Daoy (cell line): ENCODE measurements at places on chromosomes 4 and X. TPM values are rescaled to one million over a fixed set of nuclear protein-coding genes. Genes with fewer than 3 reads are reported as not detected.

DNA sequence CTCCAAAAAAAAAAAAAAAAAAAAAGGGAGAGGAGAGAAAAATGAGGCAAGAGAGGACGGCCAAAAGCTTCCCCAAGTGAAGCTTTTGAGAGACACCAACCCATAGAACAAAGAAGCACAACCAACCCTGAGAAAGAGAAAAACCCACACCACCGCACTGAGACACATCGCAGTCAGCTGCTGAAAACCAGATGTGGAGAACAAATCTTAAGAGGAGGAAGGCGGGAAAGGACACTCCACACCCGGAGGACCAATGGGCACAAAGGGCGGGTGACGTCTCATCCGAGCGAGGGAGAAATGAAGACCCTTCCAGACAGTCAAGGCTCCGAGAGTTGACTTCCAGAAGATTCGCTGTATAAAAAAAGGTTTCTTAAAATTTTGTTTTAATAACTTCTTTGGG, 112.1 kb downstream of the AFAP1 start:
- DNase-seq: no peak

GRCh38 chrX:71215338-71215912, 7.6 kb upstream of the GJB1 start:
- no peak for DNase-seq

DNA sequence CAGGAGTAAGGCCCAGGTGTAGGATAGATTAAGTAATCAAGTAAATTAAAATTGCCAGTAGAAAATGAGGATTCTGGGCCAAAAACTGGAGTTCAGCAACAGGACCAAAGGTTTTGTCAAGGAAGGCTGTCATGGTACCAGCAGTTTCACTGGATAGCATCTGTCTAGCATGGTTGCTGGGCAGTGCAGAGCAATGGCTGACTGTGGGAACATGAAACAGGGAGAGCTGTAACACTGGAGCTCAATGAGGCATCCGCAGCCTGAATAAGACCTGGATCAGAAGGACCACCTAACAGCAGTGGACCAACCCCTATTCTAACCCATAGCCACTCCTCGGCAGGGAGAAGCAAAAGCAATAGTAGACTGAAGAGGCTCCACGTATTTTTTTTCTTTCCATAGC, 132.4 kb downstream of the ATOH1 start:
- DNase-seq: no peak

GRCh38 chr4:145760961-145761929, 81.3 kb downstream of the C4orf51 start:
- no peak for DNase-seq

The CACNA1F gene
- not detected in 2 replicates for total RNA-seq

- DNase-seq: peak; percentile 13
Measured at GRCh38 chrX:136781180-136781797, 557 bp upstream of the ARHGEF6 start.

DNA sequence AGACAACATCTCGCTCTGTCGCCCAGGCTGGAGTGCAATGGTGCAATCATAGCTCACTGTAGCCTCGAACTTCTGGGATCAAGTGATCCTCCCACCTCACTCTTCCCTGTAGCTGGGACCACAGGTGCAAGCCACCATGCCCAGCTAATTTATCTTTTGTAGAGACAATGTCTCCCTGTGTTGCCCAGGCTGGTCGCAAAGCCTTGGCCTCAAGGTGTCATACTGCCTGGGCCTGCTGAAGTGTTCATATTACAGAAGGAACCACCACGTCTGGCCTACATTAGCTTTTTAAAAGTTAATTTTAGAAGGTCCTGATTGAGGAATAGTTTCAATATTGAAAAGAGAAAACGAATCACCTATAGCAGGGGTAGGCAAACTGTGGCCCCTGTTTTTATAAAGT, 22.5 kb downstream of the TRIML2 start:
- DNase-seq: no peak

The PROM1 gene
- total RNA-seq: 0.57 and 0.68 TPM in 2 replicates

The PHEX gene
- 0.18 and 1.1 TPM in 2 replicates for total RNA-seq

The ZNF630 gene
- total RNA-seq: 1.3 and 1.6 TPM in 2 replicates

DNA sequence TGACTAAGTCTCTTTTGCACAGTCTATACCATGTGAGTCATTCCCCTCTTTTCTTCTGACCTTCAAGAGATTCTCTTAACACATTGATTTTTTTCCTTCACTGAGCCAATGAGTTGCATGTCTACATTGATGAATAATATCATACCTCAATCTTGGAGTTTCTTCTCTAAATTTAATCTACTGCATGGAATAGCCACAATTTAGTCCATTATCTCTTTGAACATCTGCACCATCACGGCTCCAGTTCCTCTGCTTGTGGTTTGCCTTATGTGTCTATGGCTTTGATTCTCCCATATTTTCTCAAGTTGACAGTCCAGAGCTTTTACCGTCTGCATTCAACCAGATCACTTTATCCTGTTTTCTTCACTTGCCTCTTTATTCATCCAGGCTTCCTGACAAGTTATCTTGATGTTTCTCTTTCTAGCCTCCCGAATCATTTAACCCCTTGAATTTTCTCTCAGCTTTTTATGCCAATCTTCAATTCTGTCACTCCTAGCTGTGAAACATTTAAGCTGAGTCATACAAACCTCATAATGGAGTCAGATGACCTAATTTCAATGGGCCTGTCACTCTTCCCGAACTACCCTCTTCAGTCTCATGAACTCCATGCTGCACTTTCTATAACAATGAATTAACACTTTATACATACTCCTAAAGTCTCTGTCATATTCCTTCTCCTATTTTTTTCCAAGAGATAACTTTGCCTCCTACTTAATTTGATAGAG, 222.3 kb downstream of the CPE start:
- DNase-seq: no peak

The BMP3 gene
- 0.63 TPM in 1 of 2 replicates, not detected in the other for total RNA-seq
